HCEC 1CT (cell line): ENCODE measurements at places on chromosomes 3 and 15.

DNA sequence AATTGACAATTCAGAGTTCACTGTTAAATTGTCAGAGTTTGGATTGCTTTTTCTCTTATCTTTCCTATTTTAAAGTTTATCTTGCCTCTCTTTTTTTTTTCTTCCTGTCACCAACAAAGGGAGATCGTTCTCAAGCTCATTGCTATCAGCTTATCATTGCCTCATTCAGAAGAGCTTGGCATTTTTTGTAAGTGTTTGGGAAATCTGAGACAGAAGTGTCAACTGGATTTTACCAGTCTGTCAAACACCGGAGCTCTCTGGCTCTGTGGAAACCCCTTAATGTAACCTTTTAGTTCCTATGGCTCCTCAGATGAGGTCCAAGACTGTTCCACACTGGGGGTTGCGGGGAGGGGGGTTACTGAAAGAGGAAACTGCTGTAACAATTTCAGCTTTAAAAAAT is 10.6 kb upstream of the TFG start:
- DNase-seq: no peak

DNA sequence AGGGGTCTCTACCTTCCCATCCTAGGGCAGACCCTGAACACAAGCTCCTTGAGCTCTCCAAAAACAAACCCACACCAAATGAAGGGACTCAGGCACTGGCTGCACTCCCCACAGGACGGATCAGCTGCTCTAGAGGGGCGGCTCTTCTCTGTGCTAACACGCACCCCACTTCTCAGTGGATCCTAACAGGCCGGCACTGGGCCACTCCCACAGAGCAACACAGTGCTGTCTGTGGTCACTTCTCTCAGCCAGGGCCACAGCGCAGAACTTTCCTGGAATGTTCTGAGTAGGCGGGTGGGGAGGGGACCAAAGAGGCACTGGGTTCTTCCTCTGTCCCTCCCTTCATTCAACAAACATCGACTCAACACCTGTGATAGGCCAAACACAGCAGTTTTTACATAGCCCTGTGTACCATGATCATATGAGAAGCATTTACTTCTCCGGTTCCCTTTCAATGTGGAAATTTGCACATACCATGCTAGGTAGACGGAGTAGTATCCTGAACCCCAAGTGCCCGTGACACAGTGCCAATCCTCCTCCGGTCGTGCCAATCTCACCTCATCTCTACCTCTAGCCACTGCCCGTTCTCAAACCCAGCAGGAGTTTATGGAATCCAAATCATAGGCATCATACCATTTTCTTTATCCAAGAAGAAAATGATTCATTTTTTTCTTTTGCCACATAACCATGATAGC is 98.1 kb downstream of the LRIG1 start:
- DNase-seq: no peak

GRCh38 chr3:134803051-134803505 is 8.0 kb downstream of the EPHB1 start:
- no peak for DNase-seq

GRCh38 chr3:55792009-55792408 is 304.9 kb upstream of the WNT5A start:
- DNase-seq: no peak

DNA sequence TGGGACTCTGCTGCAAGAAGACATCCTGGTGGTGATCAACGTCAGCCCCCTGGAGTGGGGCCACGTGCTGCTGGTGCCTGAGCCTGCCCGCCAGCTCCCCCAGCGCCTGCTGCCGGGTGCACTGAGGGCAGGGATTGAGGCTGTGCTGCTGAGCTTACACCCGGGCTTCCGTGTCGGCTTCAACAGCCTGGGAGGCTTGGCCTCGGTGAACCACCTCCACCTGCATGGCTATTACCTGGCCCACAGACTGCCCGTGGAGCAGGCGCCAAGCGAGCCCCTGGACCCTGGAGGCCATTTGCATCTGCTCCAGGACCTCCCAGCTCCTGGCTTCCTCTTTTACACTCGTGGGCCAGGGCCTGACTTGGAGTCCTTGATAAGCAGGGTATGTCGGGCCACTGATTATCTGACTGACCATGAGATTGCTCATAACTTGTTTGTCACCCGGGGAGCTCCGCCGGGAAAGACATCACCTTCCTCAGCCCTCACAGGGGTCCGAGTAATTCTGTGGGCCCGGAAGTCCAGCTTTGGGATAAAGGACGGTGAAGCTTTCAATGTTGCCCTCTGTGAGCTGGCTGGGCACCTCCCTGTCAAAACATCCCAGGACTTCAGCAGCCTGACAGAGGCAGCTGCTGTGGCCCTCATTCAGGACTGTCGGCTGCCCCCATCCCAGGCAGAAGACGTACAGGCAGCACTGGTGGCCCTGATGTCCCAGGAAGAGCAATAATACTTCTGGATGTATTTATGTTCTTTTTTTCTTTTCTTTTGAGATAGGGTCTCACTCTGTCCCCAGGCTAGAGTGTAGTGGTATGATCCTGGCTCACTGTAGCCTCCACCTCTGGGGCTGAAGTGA is 7.6 kb downstream of the GDPGP1 start:
- DNase-seq: no peak

- peak; percentile 45 for DNase-seq
These were observed 2.9 kb downstream of the THBS1 start for GRCh38 chr15:39583596-39584265.

- no peak for DNase-seq
These were observed 113.3 kb upstream of the MBNL1 start for GRCh38 chr3:152155246-152156020.

GRCh38 chr3:195916291-195916690 is 7.9 kb upstream of the TNK2 start:
- DNase-seq: no peak

GRCh38 chr15:78315686-78316282 is 16.4 kb upstream of the SKIC8 start:
- no peak for DNase-seq

- no peak for DNase-seq
These were observed 98.0 kb upstream of the SLC25A36 start for GRCh38 chr3:140843656-140844055.

DNA sequence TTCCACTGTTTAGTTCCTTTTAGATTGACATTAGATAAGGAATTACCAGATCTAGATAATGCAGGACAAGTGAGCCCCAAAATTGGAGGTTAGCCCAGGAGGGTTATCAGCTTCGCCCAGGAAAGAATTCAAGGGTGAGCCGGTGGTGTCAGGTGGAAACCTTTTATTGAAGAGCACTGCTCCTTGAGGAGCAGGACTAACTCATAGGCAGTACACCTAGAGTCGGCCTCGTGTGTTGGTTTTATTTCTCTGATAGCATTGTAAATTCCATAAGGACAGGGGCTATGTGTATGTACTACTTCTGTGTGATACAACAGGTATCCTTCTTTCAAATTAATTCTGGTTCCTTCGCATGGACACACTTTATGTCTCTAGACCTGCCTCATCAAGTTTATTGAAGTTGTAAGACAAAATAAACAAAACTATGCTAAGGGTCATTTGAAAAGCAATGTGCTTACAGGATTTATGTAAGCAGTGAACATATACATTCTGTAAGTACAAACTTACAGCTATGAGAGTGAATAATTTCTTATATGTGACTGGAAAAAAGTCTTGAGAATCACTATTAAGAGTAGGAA is 57.2 kb downstream of the SNX4 start:
- DNase-seq: no peak

DNA sequence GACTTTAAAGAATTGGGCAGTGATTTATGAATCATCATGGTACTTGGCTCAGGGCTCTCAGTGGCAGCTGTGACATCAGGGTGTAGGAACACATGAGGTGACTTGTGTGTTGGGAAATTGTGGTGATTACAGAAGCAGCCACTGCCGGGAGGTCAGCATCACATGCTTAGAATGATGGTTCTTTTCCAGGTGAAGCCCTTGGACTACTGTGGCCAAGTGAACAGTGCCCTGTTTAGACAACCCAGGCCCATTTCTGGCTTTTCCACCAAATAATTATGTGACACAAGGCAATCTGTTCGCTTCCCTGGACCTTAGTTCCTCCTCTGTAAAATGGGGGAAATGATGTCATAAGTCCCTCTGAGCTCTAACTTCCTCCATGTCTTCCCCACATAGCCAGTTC is 139.7 kb upstream of the ROPN1 start:
- no peak for DNase-seq

DNA sequence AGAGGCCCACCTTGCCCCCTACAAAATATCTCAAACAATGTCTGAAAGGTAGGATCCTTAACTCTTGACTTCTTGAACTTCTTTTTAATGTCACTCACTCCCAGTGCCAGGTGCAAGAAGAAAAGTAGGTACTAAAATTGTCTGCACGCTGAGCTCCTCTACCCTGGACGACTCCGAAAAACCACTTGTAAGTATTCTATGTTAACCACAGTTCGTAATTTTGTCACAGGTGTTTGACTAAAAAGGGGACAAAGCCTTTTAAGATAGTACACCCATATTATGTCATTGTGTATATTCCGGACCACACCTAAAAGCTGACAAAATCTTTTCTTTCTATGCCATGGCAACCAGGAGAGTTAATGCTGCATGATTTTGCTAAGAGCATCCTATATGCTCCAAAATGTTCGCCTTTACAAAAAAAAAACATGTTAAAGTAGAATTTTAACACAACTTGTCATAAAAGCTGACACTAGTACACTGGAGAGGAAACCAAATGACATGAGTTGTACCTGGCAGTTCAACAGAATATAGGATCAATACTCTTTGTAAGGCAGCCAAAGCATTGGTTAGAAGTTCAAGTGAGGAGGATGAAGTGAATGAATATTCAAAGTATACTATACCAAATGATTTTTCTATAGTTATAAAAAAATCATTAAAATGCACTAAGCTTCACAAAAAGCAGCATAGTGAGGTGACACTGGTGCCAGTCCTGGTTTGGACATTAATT is 210.5 kb downstream of the FOXP1 start:
- DNase-seq: no peak

DNA sequence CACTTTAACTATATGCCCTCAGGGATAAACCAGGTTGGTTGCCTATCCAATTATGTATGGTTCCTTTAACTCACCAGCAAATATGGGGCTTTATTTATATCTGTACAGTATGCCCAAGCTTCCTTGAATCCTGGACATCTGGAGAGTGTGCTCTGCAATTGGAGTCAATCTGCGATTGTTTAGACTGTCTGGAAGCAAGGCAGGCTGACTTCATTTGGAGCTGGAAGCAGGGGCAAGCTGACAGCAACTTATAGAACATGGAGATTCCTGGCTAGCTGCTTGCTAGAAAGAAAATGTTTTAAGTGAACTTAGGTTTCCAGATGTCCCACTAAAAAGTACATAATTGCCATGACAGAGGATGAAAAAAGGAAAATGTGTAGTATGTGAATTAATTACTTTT is 63.7 kb upstream of the TPRG1 start:
- no peak for DNase-seq

DNA sequence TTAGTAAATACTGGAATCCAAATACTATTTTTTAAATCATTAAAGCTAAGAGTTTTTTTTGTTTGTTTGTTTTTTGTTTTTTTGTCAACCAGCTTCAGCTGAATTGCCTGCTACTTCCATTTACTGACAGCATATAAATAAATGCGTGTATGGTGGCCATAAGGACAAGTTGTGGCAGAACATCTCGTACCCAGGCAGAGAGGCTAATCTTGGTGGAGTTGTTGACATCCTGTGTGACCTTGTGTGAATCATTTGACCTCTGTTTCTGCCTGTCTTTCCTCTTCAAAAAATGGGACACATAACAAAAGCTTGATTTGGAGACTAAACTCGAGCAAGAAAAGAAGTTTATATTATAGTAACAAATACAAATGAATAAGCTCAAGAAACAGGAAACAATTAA is 734.2 kb downstream of the MCTP2 start:
- peak; percentile 71 for DNase-seq

DNA sequence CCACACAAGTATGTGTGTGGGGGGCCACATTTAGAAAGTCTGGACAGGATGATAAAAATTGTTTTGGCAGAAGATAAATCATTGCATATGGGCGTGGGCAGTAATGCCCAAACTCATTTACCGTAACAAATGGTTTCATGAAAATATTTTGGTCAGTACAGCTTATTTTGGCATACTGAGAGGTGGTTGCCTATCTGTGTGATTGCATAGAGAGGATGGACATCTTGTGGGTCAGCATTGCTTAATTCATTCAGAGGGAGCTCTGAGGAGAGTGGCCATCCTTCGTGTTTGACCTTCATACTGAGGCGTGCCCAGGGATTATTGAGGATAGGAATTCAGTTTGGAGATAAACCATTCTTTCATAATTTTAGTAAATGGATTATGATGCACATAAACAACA is 162.5 kb downstream of the GAP43 start:
- DNase-seq: no peak
